ENCODE measurements at places on chromosomes 5 and 9.

DNA sequence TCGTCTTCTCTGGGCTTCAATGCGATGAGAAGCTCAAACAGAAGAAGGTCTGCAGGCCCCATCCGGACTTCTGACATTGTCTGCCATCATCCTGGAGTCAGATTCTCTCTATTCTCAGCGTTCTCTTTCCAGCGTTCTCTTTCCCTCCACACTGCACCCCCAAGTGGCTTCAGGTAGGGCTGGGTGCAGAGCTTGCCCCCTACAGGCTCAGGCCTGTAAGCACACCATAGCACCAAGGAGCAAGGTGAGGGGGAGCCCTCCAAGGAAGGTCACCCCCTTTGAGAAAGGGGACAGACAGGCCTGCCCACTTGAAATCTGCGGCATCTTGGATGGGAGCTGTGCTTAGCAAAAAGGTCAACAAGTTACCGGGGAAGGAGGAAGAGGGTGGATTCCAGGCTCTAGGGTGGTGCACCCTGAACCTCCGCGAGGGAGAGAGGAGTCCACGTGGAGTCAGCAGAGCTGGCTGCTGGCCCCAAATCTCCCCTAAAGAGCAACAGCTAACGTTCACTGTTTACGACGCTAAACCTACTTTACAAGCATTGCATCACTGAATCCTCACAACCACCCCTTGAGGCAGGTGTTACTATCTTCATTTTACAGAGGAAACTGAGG is 27.5 kb downstream of the GPX3 start:
- peak; percentile 37 for DNase-seq

DNA sequence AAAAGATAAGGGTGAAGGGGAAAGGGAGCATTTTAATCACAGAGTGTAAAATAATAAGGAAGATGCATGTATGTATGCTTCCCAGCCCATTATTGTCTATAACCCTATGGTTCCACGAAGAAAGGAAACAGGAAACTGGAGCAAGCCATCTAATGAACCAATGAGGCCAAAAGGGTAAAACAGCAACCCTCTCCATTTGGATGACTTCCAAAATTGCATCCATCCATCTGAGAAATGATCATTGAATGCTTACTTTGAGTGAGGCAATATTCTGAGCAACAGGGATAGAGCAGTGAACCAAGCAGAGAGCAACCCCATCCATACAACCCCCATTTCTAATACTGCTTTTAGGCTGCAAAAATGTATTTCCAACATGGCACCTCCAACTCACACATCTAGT is 46.9 kb downstream of the ARL15 start:
- DNase-seq = no peak

GRCh38 chr9:1461812-1462211 is 411.7 kb downstream of the DMRT2 start:
- DNase-seq = no peak

GRCh38 chr9:129289131-129289731 is 111.2 kb upstream of the IER5L start:
- DNase-seq = no peak

DNA sequence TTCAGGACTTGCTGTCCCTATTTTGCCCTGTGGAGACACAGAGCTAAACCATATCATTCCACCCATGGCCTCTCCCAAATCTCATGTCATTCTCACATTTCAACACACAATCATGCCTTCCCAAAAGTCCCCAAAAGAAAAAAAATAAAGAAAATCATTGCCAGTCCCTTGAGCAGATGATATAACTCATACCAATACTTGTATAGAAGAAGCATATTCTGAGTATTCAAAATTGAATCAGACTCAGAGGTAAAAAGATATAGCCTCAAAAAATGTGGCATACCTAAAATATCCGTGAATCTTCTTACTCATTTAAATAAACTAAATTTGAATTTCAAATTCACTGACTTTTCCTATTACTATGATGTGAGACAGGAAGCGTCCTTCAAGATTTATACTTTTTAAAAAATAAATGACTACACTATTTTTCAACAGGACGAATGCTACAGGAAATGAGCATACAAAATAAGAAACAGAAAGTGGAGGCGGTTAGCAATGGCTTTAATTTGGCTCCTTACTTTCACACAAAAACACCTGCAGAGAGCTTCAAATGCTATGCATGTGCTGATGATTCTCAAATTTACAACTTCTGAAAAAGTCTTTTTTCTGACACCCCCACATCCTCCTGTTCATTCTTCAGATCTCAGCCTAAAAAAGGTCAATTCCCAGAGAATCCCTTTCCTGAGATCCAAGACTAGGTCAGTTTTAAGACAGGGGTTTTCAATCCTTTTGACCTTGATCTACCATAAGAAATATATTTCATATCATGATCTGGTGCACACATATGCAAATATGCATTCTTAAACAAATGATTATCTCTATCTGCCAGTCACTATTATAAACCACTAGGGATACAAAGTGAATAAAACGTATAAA is 39.6 kb upstream of the DMXL1 start:
- DNase-seq = peak; percentile 6

- no peak for DNase-seq
Observed at GRCh38 chr9:134985451-134985850, 67.7 kb upstream of the FCN1 start.

DNA sequence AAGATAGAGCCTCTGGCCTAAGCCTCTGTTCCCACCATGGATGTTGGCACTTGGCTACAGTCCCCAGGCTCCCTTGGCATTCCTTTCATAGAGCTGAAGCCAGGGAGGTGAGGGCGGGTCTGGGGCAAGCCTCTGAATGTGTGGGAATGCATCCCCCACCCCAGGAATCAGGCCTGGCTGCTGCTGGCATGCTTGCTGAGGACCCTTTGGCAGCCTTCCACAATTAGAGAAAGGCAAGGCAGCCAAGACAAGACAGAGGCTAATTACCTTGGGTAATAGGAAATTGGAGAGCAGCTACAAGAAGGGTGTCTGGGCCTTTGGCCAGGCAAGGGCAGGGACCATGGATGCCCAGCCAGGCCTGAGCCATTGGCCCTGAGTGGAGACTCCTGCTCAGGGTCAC is 204.4 kb upstream of the TRIM32 start:
- DNase-seq = no peak
